ENCODE measurements at places on chromosomes 5 and 9. TPM values are rescaled to one million over a fixed set of nuclear protein-coding genes. Genes with fewer than 3 reads are reported as not detected.

Gene PCDHB3
- total RNA-seq = 0.52 TPM

Gene OTULINL
- 0.88 TPM for total RNA-seq

Gene IL13
- not detected for total RNA-seq

Gene ISL1
- total RNA-seq = not detected

Gene NPR3
- total RNA-seq = 12.6 TPM

Gene RBM18
- total RNA-seq = 15.7 TPM

Gene SH2D3C
- total RNA-seq = 1.9 TPM

- ATAC-seq = no peak
Measured at GRCh38 chr9:104746798-104747197, 685 bp upstream of the NIPSNAP3A start.

DNA sequence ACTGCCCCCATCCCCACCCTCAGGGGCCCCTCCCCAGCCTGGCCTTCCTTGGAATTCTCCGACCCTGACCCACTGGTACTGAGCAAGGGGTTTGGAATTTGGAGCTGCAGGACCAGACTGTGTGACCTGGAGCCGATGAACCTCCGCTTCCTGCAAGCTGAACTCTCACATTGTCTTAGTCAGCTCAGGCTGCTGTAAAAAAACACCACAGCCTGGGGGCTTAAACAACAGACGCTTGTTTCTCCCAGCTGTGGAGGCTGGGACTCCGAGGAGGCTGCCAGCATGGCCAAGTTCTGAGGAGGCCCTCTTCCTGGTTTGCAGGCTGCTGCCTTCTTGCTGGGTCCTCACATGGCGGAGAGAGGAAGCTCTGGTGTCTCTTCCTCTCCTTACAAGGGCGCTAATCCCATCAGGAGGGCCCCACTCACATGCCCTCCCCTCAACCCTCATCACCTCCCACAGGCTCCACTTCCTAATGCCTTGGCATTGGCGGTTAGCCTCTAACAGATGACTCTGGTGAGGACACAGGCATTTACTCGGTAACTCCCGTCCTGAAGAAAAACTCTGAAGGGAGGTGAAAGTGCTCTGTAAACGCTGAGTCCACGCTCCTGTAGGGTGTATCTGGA lies 42.4 kb downstream of the C5orf15 start:
- no peak for ATAC-seq

GRCh38 chr9:124699575-124699974 lies 71.5 kb downstream of the NR6A1 start:
- ATAC-seq = no peak

- ATAC-seq = peak; percentile 59
Measured at GRCh38 chr5:4868140-4868735, 271.9 kb upstream of the ADAMTS16 start.

DNA sequence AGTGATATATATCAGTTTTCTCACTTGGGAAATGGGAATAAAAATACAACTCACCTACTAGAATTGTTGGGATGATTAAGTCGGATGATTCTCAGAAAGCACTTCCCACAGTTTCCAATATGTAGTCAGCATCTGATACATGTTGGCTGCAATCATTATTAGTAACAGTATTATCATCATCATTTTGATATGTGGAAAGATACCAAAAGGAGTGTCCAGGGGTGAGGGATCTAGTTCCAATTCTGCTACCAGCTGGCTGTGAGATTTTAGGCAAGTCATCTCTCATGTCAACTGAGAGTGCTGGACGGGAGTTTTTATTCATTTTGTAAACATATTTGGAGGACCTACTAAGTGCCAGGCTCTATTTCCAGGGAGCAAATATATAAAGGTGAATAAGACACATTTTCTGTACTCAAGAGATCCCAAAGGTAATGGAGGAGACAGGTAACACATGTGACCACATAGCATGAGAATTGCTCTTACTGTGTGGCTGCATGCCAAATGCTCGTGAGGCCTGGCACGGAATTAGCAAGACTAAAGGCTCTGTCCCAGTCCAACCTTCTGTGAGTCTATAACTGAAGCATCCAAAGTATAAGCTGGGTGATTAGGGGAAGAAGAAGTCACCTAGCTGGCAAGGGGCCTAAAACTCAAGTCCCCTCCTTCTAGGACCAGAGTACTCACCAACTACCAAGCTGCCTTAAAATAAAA lies 83.0 kb downstream of the GRIA1 start:
- no peak for ATAC-seq

- no peak for ATAC-seq
Measured at GRCh38 chr5:154312576-154312975, 122.0 kb downstream of the GALNT10 start.

GRCh38 chr9:124747065-124747464 lies 24.0 kb downstream of the NR6A1 start:
- peak; percentile 61 for ATAC-seq

DNA sequence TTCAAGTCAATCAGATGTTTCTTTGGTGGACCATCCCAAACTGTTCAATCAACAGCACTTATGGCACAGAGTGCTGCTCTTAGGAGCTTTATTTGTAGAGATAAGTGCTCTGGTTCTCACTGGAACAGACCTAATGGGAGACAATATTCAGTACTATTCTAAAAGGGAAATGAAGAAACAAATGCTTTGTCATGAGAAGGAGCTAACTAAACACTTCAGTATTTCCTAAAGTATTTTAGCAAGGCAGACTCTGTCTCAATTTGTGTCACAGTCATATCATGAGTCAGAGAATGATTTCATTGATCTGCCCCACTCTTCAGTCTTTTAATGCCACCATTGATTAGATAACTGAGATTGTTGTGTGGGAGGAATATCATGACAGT lies 175.3 kb downstream of the SLF1 start:
- ATAC-seq = no peak

DNA sequence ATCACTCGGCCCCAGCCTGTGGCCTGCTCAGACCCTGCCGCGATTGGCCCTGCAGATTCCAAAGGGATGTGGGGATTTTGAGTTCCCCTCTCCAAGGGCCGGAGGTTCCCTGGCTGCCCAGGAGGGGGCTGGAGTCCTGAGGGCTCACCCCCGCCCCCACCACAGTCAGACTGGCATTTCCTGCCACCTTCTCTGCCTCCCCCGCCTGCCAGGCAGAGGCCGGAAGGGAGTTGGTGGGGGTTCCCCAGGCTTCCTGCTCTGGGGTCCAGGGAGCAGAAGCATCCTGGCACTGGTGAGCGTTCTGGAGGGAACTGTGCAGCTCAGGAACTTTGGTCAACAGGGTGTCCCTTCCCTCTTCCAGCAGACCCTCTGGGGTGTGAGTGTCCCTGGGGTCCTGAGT lies 70.6 kb downstream of the RXRA start:
- ATAC-seq = no peak

DNA sequence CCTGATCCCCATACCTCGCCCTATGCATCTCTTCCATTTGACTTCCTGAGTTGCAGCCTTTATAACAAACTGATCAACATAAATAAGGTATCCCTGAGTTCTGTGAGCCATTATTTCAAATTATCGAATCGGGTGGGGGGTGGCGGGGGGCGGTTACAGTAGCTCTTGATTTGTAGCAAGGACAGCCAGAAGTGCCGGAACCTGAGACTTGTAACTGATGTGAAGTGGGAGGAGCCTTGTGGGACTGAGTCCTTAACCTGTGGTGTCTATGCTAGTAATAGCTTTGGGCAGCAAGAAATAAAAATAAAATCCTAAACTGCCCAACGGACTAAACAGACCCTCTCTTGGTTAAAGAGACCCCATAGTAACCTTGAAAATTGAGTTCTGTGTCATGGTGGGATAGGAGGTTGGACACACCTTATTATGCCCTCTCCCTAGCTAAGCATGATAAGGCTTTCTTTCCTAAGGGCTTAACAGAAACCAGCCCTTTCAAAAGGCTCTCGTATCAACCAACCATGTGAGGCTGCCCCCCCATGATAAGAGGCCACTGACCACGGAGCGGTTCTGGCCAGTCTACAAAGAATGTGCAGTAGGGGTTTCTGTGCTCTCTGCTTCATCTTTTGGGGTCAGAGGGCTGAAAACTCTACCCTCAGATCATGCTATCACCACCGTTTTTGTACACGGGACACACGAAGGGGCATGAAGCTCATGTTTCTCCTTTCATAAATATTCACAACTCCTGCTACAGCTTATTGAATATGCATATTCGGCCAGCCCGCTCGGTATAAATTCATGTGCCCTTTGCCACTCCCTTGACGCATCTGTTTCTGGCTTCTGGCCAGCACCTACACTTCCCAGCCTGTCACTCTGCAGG lies 39.5 kb upstream of the IQGAP2 start:
- peak; percentile 66 for ATAC-seq

- no peak for ATAC-seq
Measured at GRCh38 chr9:5915438-5915837, 24.7 kb downstream of the MLANA start.

- no peak for ATAC-seq
Measured at GRCh38 chr5:154278186-154278585, 87.7 kb downstream of the GALNT10 start.

- no peak for ATAC-seq
Measured at GRCh38 chr5:73447530-73448462, 781 bp downstream of the FOXD1 start.

- ATAC-seq = no peak
Measured at GRCh38 chr5:155189476-155189875, 175.9 kb downstream of the KIF4B start.

GRCh38 chr5:73946919-73947602 lies 321.1 kb downstream of the ARHGEF28 start:
- no peak for ATAC-seq

DNA sequence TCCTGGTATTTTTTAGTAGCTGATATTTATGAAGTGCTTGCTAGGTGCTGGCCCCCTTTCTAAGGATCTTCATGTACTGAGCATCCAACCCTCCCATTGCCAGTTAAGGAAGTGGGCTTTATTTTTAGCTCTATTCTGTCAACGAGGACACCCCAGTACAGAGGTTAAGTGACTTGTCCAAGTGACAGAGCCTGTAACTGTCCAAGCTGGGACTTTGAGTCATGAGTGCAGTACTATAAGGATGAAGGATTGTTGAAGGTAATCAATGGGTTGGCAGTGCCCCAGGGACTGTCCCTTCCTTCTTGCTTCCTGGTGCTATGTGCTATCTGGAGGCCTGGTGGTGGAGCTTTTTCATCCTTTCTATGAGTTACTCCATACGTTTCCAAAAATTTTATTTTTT lies 18.0 kb upstream of the FABP6 start:
- no peak for ATAC-seq

GRCh38 chr9:79686381-79687130 lies 114.8 kb downstream of the TLE4 start:
- ATAC-seq = peak; percentile 41

DNA sequence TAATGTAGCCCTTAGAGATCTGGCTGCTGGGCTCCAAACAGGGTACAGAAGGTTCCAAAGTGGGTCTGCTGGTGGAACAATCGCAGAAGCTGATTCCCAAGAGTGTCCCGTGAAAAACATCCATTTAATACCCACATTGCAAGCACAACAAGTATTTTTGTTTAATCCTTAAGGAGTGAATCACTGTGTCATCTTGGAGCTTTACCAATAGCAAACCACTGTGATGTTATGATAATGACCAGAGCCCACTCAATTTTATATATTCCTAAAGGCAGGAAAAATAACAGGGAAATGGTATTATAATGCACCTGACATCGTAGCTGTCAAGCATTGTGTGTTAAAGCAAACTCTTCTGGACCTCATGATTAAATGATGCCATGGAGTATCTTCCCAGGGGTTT lies 291.9 kb downstream of the FBXL7 start:
- ATAC-seq = no peak

DNA sequence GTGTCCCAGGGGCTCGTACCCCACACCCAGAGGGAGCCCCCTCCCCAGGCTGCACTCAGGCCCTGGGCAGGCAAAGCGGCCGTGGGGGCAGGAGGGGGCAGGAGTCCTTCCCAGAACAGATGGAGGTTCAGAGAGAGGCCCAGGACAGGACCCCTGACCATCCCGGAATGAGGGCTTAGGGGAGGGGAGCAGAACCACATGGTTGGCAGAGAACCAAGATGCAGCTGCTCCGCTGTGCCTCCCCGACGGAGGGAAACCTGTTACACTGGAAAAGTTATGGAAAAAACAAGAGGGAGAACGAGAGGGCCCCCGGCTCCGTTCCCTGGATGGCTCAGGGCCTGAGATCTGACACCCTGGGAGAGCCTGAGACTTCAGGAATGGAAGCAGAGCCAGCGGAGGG lies 22.7 kb downstream of the SLC12A7 start:
- no peak for ATAC-seq

- ATAC-seq = no peak
Measured at GRCh38 chr5:162384225-162384624, 316.7 kb downstream of the GABRG2 start.

GRCh38 chr5:118968406-118968911 lies 19.9 kb downstream of the DTWD2 start:
- ATAC-seq = no peak

DNA sequence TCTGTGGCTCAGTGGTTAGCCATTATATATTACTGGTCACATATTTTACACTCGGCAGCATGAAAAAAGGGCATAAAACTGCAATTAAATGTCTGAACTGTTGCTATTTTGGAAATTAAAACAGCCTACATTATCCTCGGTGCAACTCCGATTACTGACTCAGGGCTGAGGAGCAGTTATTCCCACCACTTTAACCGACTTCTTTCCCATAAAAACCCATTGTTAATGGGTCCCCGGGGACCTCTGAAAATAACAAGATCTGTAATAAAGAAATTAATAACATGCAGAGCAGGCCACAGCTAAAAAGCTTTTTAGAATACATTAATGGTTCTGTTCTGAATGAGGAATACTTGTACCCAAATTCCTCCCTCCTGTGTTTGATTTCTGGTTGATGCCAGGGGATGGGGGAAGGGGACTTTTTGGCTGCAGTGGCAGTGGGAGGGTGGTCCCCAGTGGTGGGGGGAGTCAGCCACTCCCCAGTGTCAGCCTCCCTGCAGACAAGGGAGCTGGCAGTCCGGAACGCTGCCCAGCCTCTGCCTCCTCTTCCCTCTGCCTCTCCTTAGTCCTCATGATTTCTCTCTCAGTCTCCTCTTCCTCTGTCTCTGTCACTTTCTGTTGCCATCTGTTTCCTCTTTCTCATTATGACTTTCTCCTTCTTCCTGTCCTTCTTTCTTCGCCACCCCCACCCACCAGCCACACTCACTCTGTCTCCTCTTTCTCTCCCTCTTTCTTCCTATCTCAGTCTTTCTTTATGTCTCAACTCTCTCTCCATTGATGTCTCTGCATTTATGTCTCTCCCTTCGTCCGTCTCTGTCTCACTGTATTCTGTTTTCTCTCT lies 59.0 kb upstream of the ZBTB43 start:
- no peak for ATAC-seq

DNA sequence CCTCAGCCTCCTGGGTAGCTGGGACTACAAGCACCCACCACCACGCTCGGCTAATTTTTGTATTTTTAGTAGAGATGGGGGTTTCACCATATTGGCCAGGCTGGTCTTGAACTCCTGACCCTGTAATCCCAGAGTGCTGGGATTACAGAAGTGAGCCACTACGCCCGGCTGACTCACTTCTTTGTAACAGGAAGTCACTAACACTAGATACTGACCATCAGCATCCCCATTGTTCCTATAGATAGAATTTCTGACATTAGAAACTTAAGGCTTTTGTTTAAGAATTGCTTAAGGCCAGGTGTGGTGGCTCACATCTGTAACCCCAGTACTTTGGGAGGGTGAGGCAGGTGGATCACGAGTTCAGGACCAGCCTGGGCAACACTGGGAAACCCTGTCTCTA lies 42.2 kb downstream of the LEAP2 start:
- ATAC-seq = peak; percentile 57

- no peak for ATAC-seq
Measured at GRCh38 chr9:68697851-68698250, 7.2 kb upstream of the PIP5K1B start.

GRCh38 chr9:74361508-74361907 lies 135.6 kb upstream of the RORB start:
- peak; percentile 81 for ATAC-seq
